ENCODE measurements at places on chromosomes 11 and 22.

DNA sequence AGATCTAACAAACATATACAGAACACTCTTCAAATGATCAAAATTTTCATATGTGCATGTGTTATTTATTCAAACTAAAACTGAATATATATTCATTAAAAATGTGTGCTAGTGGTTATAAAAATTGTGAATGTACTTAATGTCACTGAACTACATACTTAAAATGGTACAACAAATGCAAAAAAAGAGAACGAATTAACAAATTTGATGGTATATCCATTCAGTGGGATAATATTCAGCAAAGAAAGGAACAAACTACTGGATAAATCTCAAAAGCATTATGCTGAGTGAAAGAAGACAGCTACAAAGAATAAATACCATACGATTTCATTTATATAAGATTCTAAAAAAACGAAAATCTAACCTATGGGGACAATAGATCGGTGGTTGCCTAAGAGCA lies 64.1 kb downstream of the NARS2 start:
- DNase-seq = no peak

DNA sequence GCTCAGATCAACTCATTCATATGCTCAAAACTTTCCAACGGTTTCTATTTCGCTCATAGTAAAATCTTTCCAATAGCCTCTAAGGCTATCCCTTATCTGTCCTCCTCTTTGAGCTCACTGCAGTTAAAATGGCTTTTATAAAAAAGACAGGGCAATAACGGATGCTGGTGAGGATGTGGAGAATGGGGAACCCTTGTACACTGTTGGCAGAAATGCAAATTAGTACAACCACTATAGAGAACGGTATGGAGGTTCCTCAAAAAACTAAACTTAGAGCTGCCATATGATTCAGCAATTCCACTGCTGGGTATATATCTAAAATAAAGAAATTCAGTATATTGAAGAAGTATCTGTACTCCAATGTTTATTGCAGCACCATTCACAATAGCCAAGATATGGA lies 345.6 kb downstream of the DLG2 start:
- no peak for DNase-seq

- DNase-seq = no peak
Measured at GRCh38 chr22:37870273-37870672, 21.1 kb downstream of the EIF3L start.

DNA sequence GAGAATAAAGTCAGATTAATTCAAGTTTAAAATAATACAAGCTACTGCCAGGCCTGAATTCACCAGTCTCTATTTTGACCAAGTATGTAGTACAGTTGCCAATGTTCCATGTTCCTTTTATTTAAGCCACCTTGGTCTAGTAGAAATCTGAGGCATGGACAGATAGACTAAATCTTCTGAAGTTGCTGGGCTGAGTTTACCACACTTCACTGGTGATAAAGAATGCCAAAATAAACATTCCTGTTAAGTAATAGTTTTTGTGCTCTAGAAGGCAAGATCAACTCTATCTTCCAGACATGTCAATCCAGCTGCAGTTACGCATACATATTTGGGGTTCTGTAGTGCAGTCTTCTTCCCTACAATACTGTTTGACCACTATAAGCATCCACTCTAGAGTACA lies 83.9 kb upstream of the C11orf87 start:
- no peak for DNase-seq

DNA sequence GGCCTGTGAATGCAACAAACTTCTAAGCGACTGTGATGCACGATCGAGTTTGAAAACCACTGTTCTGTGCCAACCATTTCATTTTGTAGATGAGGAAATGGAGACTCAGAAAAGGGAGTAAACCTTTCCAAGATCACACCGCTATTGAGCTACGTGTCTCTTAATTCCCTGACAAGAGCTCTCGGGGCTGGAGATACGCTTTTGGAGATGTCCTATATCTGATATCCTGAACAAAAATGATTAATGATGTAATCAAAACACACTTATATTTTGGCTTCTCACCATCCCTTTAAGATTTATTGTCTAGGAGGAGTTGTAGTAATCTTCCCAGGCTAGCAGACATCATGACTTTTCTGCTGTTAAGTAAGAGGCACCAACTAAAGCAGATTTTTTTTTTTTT lies 1.7 kb upstream of the PARVA start:
- DNase-seq = no peak
